Spinal cord (tissue), 10 donors: ENCODE measurements at places on chromosomes 4 and X.

- DNase-seq, result no peak
- H3K27me3 ChIP-seq, result no peaks in the 10 kb centered on the region
- H3K36me3 ChIP-seq, result no peaks in the 10 kb centered on the region
- no peaks in the 10 kb centered on the region for H3K4me1 ChIP-seq
Observed at GRCh38 chr4:153773236-153773690, 13.4 kb upstream of the RNF175 start.

- no peaks in the 10 kb centered on the region for H3K36me3 ChIP-seq
- no peaks in the 10 kb centered on the region for H3K27me3 ChIP-seq
- H3K27ac ChIP-seq, result no peak overlapping the region
Observed at GRCh38 chr4:97747945-97748344, 395.3 kb downstream of the STPG2 start.

DNA sequence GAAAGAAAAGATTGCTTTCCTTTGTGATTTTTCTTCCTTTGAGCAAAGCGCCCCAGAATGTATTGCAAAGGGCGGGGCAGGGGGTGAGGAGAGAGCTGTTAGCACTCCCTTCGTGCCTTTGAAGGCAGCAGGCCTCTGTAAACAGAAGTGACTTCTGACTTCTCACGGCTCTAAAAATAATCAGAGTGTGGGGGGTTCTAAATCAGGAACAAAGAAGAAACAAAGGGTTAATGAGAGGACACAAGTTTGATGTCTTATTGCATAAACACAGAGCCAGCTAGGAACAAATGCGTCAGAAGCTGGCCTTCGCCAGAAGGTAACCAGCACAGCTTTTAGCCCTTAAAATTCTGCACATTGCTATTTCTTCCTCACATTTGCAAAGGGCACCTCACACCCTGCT is 626.2 kb downstream of the MID1IP1 start:
- H3K36me3 ChIP-seq, result no peaks in the 10 kb centered on the region
- DNase-seq, result peak; percentile 18
- H3K4me1 ChIP-seq, result no peaks in the 10 kb centered on the region
- peaks cover 12% of the 10 kb centered on the region for H3K27me3 ChIP-seq

DNA sequence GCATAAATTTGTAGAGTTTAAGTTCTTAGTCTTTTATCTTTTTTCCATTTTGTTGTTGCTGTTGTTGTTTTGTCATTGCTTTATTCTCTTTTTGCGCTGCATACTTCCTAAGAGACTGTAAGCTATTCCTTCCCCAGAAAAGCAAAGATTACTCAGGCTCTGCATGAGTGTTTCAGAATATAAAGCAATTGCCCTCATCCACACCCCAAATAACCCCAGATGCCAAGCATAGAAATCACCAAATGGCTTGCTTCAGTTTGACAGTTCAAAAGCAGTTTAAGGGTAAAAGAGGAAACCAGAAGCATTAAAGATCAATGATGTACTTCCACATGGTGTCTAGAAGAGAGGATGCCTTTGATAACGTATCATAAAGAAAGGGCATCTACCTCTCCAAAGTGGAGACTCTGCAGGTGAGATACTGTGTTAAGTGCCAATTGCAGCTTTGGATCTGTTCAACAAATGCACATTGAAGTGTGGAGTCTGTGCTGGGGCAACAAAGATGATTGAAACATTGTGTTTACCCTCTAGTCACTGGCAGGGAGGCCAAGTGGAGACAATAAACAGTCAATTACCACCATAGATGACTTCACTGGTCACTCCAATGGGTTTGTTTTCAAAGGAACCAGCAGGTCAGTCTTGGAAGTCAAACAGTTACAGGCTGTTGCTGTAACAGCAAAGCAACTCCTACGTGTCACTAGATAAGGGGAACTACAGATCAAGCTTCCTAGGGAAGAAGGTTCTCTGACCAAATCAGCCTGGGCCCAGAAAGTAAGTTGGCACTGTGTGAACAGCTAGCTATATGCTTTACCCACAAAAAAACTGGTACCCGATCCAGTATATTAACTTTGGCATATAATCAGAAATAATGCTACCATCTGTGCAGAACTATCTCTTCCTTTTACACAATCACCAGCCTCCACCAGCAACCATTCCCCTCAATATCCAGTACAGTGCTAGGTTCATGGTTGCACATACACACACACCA is 40.6 kb upstream of the IL21 start:
- no peaks in the 10 kb centered on the region for H3K4me1 ChIP-seq
- H3K36me3 ChIP-seq, result no peaks in the 10 kb centered on the region
- H3K27me3 ChIP-seq, result no peaks in the 10 kb centered on the region
- no peak overlapping the region for H3K4me3 ChIP-seq
- no peak for DNase-seq

DNA sequence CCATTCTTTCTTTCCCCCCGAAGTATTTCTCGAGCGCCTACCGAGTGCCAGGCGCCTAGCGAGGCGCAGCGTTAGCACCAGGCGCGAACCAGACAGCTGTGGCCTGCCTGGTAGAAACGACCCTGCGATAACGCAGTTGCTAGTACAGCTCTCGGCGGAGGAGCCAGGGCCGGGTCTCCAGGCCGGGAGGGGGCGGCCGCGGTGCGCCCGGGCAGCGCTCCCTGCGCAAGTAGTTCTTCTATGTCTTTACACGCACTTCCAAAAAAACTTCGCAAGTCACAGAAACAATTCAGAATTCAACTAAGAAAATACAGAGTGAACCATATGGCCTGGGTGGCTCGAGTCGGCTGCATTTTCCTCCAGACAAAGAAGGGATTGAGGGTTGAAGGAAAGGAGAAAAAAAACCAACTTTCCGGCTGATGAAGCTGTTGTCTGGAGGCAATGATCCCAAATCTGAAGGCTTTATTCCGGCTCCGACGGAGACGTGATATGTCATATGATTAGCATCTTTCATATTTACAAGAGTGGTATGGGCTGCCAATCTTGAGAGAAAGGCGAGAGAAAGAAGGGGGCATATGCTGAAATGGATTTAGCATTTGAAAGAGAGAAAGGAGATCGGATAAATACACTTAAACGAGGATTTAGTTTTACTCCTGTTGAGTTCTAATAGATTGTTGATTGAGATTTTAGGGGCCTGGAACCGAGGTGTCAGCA is 7.2 kb upstream of the NEUROG2 start:
- peak overlapping the region; percentile 67 for H3K27ac ChIP-seq
- peaks cover 85% of the 10 kb centered on the region for H3K27me3 ChIP-seq
- H3K4me1 ChIP-seq, result peaks cover 23% of the 10 kb centered on the region
- no peaks in the 10 kb centered on the region for H3K36me3 ChIP-seq
- peak overlapping the region; percentile 49 for H3K4me3 ChIP-seq

- no peak overlapping the region for H3K4me3 ChIP-seq
- H3K27ac ChIP-seq, result no peak overlapping the region
- H3K27me3 ChIP-seq, result no peaks in the 10 kb centered on the region
- H3K4me1 ChIP-seq, result peaks cover 3% of the 10 kb centered on the region
- H3K36me3 ChIP-seq, result no peaks in the 10 kb centered on the region
Observed at GRCh38 chr4:53321151-53321983, 44.5 kb downstream of the SCFD2 start.

- no peak overlapping the region for H3K4me3 ChIP-seq
- no peak for DNase-seq
- H3K27ac ChIP-seq, result no peak overlapping the region
- H3K36me3 ChIP-seq, result no peaks in the 10 kb centered on the region
Observed at GRCh38 chr4:138437263-138437851, 195.2 kb upstream of the SLC7A11 start.

DNA sequence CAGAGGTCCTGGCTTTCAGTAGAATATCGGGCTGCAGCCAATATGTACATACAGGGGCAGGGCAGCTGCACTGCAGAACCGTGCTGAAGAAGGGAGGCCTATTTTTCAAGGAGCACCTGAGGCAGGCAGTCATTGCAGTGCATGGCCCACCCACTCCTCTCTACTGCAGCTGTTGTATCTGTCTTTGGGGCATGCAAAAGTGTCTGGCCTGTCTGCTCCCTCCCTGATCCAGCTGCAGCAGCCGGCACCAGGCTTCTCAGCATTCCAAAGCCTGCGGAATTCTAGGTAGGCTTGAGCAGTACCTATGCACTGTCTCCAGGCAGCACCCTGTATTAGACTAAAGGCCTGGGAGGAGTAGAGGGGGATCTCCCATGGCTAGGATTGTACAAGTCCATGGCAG is 415.2 kb upstream of the MAGEB16 start:
- no peak for DNase-seq
- H3K4me3 ChIP-seq, result no peak overlapping the region
- no peak overlapping the region for H3K27ac ChIP-seq
- H3K27me3 ChIP-seq, result no peaks in the 10 kb centered on the region
- no peaks in the 10 kb centered on the region for H3K4me1 ChIP-seq
- no peaks in the 10 kb centered on the region for H3K36me3 ChIP-seq

DNA sequence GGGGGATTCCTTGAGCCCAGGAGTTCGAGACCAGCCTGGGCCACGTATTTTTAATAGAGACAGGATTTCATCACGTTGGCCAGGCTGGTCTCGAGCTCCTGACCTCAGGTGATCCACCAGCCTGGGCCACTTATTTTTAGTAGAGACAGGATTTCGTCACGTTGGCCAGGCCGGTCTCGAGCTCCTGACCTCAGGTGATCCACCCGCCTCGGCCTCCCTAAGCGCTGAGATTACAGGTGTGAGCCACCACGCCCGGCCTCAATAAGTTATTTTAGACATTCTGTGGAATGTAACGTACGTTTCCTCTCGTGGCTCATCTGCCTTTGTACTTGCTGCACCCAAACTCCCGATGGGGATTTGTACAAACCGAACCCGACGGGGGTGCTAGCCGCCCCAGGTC is 8.8 kb downstream of the ASMT start:
- H3K4me1 ChIP-seq, result no peaks in the 10 kb centered on the region
- DNase-seq, result no peak
- H3K27me3 ChIP-seq, result no peaks in the 10 kb centered on the region
- H3K4me3 ChIP-seq, result no peak overlapping the region

- no peak overlapping the region for H3K4me3 ChIP-seq
- no peaks in the 10 kb centered on the region for H3K27me3 ChIP-seq
Observed at GRCh38 chr4:101230801-101231426, 116.4 kb downstream of the PPP3CA start.

GRCh38 chr4:41287852-41288251 is 31.1 kb downstream of the UCHL1 start:
- no peaks in the 10 kb centered on the region for H3K36me3 ChIP-seq
- no peak for DNase-seq
- no peak overlapping the region for H3K27ac ChIP-seq
- no peaks in the 10 kb centered on the region for H3K27me3 ChIP-seq
- H3K4me1 ChIP-seq, result no peaks in the 10 kb centered on the region
- no peak overlapping the region for H3K4me3 ChIP-seq

- no peaks in the 10 kb centered on the region for H3K27me3 ChIP-seq
- no peaks in the 10 kb centered on the region for H3K4me1 ChIP-seq
- H3K4me3 ChIP-seq, result no peak overlapping the region
- DNase-seq, result no peak
- H3K27ac ChIP-seq, result no peak overlapping the region
Observed at GRCh38 chr4:27490766-27491165, 630.1 kb downstream of the STIM2 start.

GRCh38 chr4:71830497-71831190 is 46.8 kb upstream of the GC start:
- H3K4me3 ChIP-seq, result no peak overlapping the region
- H3K27ac ChIP-seq, result no peak overlapping the region
- no peaks in the 10 kb centered on the region for H3K36me3 ChIP-seq
- no peak for DNase-seq
- H3K27me3 ChIP-seq, result no peaks in the 10 kb centered on the region

DNA sequence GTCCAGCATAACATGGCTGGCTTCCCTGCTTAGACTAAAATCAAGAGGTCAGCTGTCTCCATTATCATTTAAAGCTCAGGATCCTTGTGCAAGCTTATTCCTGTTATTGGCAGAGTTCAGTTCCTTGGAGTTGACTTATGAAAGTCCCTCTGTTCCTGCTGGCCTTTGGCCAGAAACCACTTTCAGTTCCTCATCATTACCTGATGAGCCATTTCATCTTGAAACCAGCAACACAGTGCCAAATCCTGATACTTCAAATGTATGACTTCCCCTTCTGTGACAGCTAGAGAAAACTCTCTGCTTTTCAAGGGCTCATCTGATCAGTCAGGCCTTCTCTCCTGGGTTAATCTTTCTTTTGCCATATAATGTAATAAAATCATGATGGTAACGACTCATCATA is 110.6 kb upstream of the FSTL5 start:
- no peaks in the 10 kb centered on the region for H3K36me3 ChIP-seq
- no peaks in the 10 kb centered on the region for H3K27me3 ChIP-seq
